ENCODE measurements at places on chromosomes 12 and 14.

DNA sequence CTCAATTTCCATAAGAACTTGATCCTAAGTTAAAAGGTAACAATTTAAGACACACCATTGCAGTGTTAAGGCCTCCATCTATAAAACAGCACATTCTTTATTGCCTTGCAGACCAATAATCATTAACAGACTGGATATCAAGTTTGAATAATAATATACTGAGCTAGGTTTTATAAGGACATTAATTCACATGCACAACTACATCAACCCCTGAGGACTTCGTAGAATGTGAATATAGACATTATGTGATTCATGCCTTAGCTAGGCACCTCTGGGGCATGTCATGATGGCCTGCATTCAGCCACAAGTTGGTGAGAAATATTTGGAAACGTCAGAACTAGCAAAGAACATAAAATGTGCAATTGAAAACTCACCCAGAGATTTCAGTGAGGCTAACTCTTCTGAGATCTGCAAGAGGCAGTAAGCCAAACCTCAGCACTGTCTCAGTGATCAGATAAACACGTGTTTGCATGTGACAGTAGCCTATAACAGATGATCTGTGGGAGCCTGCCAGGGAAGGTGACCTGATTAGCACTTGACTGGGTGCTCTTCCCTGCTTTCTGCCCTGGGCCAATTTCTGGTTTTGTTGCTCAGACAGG is 492.2 kb downstream of the FLRT2 start:
- no peak for DNase-seq

GRCh38 chr14:98350213-98350612 is 921.8 kb downstream of the BCL11B start:
- DNase-seq = no peak

GRCh38 chr12:96091833-96092232 is 56.4 kb upstream of the LTA4H start:
- DNase-seq = no peak

GRCh38 chr12:79433465-79434072 is 257.2 kb downstream of the PAWR start:
- no peak for DNase-seq

DNA sequence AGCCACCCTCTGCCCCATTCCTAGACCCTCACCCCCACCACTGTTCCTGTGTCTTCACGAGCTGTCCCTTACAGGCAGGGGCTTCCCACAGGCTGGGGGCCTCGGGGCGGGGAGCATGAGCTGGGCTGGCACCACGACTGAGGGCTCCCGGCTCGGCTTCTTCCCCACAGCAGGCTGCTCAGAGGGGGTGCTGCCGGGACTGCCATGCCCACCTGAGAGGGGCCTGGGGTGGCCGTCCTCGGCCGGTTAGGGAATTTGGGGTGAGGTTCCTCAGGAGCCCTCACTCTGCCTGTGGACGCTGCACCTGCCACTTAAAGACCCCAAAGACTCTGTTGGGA is 6.8 kb downstream of the SLC25A47 start:
- no peak for DNase-seq

DNA sequence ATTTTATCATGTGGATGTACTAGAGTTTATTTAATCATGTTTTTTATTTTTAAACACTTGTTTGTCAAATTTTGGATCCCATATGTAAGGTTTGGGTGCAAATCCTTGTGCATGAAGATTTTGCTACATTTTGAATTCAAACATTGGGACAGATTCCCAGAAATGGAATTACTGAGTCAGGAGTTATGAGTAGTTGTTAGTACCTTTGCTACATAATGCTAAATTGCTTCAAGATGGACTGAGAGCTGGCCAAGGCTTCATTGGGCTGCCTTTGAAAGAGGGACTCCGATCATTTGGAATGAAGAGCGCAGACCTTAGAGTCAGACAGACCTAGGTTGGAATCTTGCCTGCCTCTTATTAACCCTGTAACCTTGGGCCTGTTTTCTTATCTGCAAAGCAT is 154.9 kb upstream of the PWP1 start:
- no peak for DNase-seq

GRCh38 chr14:82029038-82029437 is 495.4 kb upstream of the SEL1L start:
- DNase-seq = no peak

- DNase-seq = no peak
Observed at GRCh38 chr12:69354556-69355187, 4.9 kb upstream of the YEATS4 start.

- no peak for DNase-seq
Observed at GRCh38 chr14:80636071-80636470, 305.5 kb downstream of the CEP128 start.

DNA sequence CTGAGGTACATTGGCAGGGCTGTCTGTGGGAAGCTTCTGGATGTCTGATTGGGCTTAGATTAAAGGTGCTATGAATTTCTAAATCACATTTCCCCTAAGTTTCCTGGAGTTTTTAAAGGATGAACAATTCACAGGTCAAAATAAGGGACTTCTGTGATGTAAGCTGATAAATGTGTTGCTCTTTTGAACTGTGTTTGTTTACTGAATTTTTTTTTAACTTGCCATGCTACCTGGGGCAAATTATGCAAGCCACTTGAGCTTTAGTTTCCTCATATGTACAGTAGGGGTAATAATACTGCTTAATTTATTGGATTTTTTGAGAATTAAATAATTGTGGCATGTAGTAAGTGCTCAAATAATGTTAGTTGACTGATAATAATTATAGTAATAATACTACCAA is 52.8 kb upstream of the CCDC91 start:
- DNase-seq = no peak

Measured in activated T-cell treated with anti-CD3 and anti-CD28 coated beads for 4 hours (primary cell).